ENCODE measurements at places on chromosomes 3 and 15.

- no peak for DNase-seq
Measured at GRCh38 chr15:68103603-68104002, 49.5 kb downstream of the PIAS1 start.

- DNase-seq = no peak
Measured at GRCh38 chr15:95449230-95449628, 881.3 kb upstream of the NR2F2 start.

DNA sequence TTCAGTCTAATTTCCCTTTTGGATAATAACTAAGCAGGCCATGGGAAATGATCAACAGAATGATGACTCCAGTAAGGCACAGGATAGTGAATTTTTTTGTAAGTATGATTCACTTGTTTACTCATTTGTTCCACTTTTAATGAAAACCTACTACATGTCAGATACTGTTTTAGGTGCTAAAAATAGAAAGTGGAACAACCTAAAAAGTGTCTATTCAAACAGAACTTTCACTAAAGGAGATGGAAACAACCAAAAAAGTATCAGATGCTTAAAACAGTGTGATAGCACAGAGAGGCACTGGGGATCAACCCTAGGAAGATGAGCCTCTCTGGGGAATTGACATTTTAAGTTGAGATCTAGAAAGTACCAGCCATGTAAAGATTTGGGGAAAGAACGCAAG lies 11.1 kb downstream of the RYK start:
- DNase-seq = no peak

DNA sequence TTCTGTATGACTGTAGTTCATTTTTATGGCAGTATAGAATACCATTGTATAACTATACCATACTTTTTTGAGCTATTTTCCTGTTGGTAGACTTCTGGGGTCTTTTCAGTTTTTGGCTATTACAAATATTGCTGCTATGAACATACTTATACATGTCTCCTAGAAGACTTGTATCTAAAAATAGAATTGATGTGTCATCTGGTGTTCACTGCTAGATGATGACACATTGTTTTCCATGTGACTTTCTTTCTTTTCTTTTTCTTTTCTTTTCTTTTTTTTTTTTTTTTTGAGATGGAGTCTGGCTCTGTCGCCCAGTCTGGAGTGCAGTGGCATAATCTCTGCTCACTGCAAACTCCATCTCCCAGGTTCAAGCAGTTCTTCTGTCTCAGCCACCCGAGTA lies 69.8 kb downstream of the SH3GL3 start:
- no peak for DNase-seq

DNA sequence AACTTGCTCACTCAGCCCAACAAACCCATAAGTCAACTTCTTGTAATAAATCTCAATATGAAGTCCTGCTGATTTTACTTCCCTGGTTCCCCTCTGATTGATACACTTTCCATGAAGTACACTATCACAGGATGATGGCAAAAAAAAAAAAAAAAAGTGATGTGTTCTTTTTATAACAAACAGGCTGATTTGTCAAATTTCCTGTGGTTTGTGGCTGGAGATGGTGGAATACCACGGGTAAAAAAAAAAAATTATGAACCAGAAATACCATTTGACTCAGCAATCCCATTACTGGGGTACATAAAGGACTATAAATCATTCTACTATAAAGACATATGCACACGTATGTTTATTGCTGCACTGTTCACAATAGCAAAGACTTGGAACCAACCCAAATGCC lies 10.7 kb upstream of the SERPINI2 start:
- DNase-seq = no peak

GRCh38 chr15:63371297-63371918 lies 10.2 kb downstream of the CA12 start:
- no peak for DNase-seq

DNA sequence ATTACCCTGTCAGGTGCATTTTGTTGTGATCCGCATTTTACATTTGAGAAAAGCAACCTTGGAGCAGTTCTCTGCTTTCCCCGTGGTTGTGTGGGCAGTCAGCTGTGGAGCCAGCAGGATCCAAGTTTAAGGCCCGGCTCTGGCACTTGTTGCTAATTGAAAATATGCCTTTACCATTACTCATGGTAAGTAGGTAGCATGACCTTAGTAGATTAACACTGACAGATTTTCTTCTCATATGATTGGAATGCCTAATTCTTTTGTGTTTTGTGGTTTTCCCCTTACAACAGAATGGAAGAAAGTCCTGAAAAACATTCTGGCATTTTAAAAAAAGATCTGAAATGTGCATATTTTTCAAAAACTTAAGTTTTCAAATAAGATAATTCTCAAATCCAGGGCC lies 246.5 kb upstream of the LRRN1 start:
- no peak for DNase-seq

DNA sequence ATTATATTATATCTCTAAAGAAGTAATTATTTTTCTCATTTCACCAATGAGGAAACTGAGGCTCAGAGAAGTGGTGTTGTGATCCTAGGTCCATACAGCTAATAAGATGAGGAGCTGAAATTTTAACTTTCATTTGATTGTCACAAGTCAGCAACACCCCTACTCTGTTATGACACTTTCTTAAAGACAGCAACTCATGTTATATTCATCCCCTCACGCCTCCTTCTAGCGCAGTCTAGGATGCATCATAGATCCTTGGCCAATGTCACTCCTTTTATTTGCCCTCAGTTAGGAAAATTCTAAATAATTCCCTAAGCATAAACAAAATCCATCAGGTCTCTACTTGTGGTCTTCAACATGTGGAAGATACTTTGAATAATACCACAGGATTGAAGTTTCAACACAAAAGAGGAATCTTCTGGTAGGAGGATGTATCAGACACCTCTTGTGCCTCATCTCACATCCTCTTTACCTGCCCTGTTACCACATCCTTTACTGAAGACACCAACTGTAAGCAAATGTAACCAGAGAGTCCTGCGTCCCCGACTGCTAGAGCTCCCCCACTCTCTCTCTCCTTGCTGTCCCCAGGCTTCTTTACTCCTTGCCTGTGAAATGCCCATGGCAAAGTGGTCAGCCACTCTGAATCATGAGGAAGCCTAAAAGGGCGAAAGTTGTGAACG lies 53.7 kb downstream of the TRIM42 start:
- DNase-seq = no peak

GRCh38 chr3:15903164-15903563 lies 105.4 kb upstream of the ANKRD28 start:
- no peak for DNase-seq

- DNase-seq = no peak
Measured at GRCh38 chr3:15288331-15289035, 43.9 kb downstream of the SH3BP5 start.

DNA sequence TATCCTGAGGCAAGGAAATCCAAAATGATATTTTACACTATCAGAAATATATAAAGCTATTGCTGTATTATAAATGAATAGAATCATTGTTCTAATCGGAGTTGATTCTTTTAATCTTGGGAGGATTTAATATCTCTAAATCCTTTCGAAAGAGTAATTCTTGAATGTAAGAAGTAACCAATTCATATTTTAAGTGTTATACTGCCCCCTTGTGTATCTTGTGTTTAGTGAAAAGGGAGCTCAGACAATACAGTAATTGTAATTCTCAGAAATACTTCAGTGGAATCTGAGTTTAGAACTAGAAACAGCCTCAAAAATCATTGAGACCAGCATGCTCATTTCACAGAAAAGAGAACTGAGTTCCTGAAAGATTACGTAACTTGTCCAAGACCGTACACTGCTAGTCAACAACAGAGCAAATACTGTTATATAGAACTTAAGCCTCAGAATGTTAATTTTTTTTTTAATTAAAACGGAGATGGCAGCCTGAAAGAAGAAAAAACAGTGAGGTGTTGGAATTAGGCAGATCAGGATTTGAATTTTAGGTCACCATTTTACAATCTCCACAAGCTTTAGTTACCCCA lies 42.9 kb downstream of the PLCH1 start:
- no peak for DNase-seq

DNA sequence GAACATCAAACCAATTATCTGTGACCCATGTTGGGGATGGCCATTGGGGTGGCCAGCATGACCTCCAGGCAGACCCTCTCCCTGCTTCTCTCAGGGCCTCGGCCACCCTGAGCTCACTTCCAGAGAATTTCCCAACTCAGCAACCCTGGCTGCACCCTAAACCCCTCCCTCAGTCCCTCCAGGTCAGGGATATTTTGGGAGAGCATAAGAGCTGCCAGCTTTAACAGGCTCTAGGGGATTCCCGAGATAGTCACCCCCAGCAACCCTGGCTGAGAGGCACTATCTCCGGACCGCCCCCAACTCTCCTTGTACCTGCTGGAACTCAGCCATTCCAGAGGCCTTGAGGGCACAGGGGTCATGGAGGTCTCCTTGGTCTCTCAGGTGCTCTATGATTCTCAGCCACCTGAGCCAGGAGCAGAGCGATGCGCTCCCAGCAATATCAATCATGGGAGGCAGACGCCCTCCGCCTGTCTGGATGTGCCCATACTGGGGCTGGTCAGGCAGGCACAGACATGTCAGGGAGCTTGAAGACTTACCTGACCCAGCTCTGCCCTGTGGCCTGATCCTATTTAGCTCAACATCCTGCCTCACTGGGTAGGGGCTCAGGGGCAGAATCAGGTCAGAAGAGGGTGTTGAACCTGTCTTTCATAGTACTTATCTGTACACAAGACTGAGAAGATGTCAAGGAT lies 34.9 kb upstream of the CILP start:
- no peak for DNase-seq
